ENCODE measurements at places on chromosomes 2 and 18.

DNA sequence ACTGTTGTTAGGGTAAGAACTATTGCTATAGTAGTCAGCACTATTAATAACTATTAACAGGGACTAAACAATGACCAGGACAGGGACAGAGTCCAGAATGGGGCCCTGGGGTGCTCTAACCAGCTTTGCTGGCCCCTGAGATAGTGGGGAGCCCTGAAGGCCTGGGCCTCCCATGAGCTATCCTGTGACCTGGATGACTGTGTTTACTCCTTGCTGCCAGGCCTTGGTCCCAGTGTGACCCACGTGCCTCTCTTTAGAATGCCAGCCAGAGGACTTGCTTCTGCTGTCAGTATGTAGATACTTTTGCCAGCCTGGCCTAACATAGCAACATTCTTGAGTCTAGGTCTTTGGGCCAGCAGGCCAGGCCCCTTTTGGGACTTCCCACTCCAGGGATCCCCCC is 11.4 kb downstream of the CDK5R2 start:
- no peak for DNase-seq

- no peak for DNase-seq
These were observed 62.2 kb upstream of the L3MBTL4 start for GRCh38 chr18:6476880-6477279.

- DNase-seq, result no peak
These were observed 9.7 kb downstream of the ERMN start for GRCh38 chr2:157315901-157316300.

DNA sequence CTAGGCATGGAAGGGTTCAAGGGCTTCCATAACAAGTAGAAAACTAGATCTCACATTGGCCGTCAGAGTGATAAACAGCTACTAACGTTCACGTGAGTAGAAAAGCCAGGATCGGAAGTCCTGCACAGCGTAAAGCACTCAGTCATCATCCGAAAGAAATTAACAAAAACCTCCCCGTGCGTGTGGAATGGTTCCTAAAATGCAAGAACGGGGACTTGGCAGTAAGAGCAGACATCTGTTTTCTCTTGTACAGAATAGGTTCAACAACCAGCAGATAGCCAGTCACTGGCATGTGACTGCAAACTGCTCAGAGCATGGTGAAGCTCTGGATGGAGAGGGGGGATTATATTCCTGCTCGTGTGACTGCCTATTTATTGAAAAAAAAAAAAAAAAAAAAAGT is 106.9 kb upstream of the ITGB6 start:
- DNase-seq, result no peak

- DNase-seq, result no peak
These were observed 418.3 kb upstream of the SPRED2 start for GRCh38 chr2:65850695-65851094.

- DNase-seq, result no peak
These were observed 5.4 kb downstream of the EPC2 start for GRCh38 chr2:148649936-148650335.

GRCh38 chr2:134218930-134219658 is 34.8 kb upstream of the MGAT5 start:
- peak; percentile 15 for DNase-seq

DNA sequence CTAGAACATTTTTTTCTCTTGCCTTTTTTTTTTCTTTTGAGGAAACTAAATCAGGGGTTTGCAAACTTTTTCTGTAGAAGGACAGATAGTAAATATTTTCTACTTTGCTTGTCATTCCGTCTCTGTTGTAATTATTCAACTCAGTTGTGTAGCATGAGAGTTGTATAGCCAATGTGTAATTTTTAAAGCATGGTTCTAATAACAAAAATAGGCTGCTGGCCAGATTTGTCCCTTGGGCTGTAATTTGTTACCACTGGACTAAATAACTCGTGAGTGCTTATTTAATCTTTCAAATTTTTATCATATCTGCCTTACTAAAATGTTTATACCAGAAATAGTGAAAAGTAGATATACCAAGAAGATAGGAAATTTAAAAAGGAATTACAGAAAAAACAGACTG is 43.0 kb downstream of the CCDC148 start:
- DNase-seq, result no peak

- no peak for DNase-seq
These were observed 34.3 kb upstream of the PPP1CB start for GRCh38 chr2:28717339-28717758.

GRCh38 chr2:96353032-96353561 is 17.5 kb downstream of the NCAPH start:
- no peak for DNase-seq

All from activated gamma-delta T cell treated with anti-CD3 and anti-CD28 coated beads, Interleukin-2, amount 50 U/mL, for 16 hours (primary cell).